ENCODE measurements at places on chromosomes 13 and 19. TPM values are rescaled to one million over a fixed set of nuclear protein-coding genes. Genes with fewer than 3 reads are reported as not detected.

GRCh38 chr13:83085186-83085900 lies 796.9 kb downstream of the SLITRK1 start:
- ATAC-seq: no peak

Gene ACP5
- 1.9 TPM for total RNA-seq

Gene NXNL1
- total RNA-seq: not detected

DNA sequence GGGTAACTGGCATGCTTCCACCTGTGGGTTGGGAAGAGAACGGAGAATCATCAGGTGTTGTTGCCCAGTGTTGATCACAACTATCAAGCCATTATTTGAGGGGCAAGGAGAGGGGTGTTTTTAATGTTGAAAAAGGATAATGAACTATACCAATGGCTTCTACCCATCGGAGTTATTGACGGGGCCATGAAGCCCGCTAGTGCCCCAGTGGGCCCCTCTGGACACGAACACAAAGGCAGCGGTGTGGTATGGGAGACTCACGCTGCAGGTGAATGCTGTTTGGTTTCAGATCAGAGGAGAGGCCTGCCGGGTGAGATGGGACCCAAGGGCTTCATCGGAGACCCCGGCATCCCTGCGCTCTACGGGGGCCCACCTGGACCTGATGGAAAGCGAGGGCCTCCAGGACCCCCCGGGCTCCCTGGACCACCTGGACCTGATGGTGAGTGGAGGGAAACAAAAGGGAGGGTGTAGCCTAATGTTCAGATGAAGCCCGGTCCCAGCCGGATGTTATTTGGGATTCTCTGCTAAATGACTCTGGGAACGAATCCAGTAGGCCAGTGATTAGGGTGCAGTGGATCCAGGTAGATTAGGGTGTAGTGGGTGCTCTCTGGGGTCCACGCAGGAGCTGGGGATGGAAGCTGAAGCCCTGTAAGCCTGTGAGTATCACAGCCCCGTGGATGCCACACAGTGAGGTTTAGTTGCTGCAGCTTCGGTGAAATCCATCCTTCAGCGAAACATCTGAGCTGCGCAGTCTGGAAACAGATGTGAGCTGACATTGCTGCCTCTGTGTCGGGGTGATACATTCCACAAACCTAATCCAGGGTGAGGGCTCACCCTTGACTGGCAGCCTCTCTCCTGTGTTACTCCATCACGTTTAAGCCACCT lies 111.3 kb downstream of the RAB20 start:
- no peak for ATAC-seq

DNA sequence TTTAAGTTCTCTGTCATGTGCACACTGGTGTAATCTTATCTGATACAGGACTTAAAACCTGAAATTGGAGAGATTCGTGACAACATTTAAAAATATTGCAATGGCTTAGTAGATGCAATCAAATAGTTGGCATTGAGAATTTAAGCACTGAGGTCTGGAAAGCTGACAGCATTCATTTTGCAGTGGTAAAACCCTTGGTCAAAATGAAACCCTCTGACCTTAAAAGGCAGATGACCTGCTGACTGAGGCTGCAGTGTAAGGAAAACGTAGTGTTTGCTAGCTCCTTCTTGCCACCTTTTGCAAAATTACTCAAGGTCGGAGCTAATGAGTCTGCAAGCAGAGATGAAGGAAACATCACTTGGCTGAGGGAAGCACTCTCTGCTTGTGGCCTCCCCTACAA lies 150.6 kb downstream of the KCTD12 start:
- ATAC-seq: no peak

DNA sequence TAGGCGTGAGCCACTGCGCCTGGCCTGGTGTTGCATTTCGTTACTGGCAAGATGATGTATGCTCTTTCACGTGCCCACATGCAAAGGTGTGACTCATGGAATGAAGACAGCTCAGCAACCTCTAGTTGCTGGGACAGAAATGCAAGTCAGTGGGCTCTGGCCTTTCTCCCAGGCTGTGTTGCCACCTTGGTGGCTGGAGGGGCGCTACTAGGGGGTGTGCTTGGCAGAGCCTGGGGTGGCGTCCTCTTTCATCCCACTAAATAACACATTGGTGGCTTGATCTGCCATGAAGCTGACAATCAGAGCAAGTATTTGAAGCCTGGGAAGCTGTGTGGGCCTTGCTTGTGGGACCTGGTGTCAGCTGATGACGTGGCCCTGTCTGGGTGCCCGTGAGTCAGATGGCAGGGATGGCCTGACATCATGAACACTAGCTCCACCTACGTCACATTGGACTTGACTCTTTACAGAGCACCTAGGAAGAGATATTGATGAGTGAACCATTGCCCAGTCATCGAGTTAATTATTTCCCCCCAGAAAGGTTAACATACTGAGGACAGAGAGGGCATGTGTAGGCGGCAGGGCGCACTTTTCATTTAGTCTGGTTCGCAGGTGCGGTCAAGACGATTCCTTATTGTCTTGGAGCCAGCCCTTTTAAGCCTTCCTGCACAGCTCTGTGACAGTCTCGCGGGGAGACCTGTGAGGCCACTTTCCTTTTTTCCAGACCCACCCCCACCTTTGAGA lies 154.2 kb downstream of the TM9SF2 start:
- ATAC-seq: peak; percentile 47

DNA sequence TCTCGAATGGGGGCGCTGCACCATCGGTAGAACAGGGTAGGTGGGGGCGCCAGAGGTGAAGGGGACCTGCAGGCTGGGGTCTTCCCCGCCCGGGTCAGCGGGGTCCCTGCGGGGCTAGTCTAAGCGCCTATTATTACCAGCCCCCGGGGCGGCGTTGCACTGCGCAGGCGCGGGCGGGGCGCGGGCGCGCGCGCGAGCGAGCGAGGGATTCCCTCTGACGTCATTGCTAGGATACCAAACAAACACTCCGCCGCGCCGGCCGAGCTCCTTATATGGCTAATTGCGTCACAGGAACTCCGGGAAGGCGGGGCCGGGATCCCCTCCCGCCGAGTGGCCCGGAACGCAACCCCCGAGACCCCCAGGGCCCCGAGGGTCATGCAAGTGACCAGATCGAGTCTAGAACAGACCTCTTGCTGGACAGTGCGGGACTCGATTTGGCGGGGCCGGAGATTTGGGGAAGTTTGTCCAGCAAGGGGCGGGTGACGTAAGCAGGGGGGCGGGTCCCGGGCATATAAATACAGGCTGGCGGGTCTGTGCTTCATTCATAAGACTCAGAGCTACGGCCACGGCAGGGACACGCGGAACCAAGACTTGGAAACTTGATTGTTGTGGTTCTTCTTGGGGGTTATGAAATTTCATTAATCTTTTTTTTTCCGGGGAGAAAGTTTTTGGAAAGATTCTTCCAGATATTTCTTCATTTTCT lies at the start of gene FOSB:
TSS of gene FOSB (plus strand) at position 541 of the 703 bp plus-strand sequence. CDS start 591 bp downstream, outside the sequence.
- ATAC-seq: peak; percentile 25

GRCh38 chr19:42628411-42629140 lies 33.9 kb upstream of the CEACAM8 start:
- ATAC-seq: no peak

GRCh38 chr13:98454389-98454881 lies 122.5 kb downstream of the STK24 start:
- ATAC-seq: no peak

DNA sequence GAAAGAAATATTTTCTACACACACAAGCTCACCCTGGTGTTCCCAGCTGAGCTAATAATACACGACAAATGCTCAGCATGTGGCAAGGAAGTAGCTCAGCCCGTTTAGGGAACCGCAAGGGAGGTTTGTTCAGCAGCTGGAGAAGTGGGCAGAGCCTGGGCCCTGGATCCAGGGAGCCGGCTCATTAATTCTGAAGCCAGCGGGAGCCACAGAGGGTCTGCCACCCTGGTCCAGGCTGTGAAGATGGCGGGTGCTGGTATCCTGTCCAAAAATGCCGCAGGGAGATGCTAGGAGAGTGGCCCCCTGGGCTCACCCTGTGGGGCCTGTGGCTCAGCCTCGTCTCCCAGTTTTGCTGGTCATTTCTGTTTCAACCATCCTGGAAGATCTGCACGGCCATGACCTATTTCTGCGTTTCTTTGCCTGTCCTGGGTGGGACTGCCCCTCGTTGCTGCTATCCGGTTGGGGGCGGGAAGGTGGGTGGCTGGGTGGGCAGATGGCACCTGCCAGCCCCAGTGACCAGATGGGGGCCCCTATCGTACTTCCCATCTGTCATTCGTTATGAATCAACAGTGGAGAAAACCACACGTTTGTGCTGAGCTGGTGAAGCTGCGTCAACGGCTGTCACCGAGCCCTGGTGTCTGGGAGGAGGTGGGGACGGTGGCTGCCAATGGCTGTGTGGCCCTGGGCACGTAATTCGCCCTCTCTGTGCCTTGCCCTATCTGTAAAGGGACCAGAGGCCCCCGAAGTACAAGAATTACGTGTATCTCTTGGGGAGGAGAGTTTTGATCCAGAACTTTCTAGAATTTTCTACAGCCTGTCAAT lies 2.7 kb upstream of the GNA15 start:
- ATAC-seq: no peak

Gene PSPC1
- total RNA-seq: 55.2 TPM

GRCh38 chr13:44809190-44809589 lies 180.1 kb downstream of the NUFIP1 start:
- ATAC-seq: peak; percentile 48

- no peak for ATAC-seq
Measured at GRCh38 chr19:853014-853585, 997 bp downstream of the ELANE start.

DNA sequence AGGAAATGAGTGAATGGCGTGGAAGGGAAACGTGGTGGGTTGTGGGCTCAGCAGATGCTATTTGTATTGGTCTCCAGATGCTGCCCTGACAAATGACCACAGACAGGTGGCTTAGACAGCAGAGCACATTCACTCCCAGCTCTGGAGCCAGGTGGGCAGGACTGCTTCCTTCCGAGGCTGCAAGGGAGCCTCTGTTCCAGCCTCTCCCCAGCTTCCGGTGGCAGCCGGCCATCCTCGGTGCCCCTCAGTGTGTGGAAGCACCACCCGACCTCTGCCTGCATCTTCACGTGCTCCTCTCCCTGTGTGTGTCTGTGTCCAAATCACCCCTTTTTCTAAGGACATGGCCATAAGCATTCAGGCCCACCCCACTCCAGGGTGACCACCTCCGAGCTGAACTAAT lies 105.1 kb downstream of the SOX1 start:
- no peak for ATAC-seq

DNA sequence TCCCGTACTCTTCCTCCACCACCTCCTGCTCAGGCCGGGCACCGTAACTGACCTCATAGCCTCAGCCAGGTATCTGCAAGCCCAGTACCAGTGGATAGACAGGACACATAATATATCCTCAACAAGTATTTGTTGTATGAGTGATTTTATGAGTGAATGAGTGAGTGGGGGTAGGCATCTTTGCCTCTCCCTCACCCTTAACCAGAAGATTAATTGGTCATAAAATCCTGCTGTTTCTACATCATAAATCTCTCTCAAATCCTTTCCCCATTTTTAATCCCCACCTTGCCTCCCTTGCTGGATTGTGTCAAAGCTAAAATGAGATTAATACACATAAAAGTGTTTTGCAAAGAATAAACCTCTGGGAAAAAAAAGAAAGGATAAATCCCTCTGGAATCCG lies 44.4 kb upstream of the HMGB1 start:
- no peak for ATAC-seq

- ATAC-seq: no peak
Measured at GRCh38 chr19:18029617-18030338, 21.8 kb downstream of the ARRDC2 start.

DNA sequence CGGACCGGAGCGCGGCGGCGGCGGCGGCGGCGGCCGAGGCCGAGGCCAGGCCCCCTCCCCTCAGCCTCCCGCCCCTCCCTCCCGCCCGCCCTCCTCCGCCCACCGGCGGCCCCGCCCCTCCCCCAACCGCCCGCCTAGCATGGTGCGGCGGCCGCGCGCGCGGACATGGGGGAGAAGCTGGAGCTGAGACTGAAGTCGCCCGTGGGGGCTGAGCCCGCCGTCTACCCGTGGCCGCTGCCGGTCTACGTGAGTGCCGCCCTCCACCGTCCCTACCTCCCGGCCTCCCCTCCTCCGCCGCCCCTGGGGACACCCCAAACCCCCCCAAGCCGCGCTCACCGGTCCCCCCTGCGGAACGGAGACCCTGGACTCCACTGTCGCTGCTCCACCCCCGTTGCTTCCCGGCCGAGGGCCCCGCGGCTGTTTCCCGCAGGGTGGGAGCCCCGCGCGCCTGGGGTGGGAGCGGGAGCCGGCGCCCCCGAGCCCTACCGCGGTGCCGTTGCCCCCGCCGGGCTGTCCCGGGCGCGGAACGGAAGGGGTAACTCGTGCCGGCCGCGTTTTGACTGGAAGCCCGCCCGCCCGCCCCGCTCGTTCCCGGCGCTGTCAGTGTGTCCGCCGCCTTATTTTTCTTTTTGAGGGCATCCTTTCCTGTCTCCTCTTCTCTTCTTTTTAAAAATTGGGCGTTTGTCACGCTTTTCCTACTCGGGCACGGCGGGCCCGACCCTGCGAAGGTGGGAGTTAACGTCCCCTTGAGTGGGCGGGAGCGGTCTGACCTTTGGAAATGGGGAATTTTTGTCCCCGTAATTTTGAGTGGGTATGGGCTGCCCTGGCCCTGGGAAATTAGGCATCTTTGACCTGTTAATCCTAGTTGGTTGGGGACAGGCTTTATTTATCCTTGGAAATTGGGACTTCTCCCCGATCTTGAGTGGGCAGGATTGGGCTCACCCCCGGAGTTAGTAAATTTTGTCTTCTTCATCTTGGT lies 576 bp downstream of the DOT1L start:
- ATAC-seq: no peak

DNA sequence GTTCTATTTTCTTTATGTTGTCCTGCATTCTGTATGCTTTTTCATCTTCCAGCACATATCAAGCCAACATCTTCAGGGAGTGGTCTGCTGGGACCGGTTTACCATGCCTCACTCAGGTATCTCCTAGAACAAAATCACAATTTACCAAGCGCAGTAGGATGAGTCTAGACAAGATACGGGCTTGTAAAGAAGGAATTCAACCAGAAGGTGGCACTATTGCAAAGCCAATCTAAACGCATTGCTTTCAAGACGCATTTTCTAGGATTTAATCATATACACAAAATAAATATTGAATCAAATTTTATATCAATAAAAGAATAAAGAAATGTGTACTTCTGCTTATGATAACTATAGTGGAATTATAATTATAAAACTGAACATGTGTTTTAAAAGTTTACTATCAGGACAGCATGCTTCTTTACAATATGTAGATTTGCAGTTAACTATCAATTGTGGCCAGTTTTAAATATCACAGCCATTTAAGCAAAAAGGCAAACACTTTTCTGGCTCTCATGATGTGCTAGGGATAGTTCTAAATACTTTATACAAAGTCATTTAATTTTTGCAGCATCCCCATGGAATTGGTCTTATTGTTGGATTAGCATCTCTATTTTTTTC lies 16.1 kb upstream of the TPP2 start:
- peak; percentile 77 for ATAC-seq

GRCh38 chr19:50546527-50547221 lies 21.6 kb downstream of the LRRC4B start:
- no peak for ATAC-seq
